ENCODE measurements at places on chromosomes 6 and 20.

- DNase-seq = no peak
Measured at GRCh38 chr6:143258945-143259344, 191.6 kb downstream of the ADAT2 start.

- DNase-seq = no peak
Measured at GRCh38 chr6:93418033-93418407, 1.3 kb downstream of the EPHA7 start.

DNA sequence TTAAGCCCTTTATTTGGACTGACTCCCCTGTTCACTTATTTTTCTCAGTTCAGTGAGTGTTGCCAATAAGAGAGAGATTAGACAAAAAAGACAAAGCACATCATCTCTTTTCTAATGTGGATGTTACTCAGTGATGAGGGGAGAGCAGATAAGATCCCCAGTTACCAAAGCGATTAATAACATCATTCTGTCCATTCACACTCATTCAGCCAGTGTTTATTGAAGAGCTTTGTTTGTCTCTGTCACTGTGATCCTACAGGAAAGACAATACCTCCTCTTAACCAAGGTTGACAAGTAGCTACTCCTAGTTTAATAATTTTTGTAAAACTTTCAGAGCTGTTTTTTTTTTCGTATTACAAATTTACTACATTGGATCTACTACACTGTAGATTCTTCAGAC lies 163.0 kb downstream of the EYA4 start:
- DNase-seq = no peak

DNA sequence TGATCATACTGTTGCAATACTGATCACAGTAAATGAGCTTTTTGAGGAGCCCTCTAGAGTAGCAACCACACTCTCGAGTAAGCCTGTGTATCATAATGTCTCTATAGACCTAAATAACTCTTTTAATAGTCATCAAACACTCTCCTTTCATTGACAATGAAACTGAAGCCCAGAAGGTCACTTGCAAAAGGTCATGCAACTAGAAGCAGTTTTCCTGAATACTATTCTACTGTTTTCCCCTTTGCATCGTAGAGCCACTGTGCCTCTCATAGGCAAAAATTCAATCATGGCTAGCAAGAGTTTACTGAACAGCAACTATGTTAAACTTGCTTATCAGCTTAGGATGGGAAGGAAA lies 105.3 kb downstream of the HIVEP2 start:
- DNase-seq = no peak

DNA sequence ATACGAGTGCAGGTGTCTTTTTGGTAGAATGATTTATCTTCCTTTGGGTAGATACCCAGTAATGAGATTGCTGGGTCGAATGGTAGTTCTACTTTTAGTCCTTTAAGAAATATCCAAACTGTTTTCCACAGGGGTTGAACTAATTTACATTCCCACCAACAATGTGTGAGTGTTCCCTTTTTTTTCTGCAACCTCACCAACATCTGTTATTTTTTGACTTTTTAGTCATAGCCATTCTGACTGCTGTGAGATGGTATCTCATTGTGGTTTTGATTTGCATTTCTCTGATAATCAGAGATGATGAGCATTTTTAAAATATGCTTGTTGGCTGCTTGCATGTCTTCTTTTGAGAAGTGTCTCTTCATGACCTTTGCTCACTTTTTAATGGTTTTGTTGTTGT lies 1.9 kb upstream of the ZNF831 start:
- no peak for DNase-seq

GRCh38 chr6:154432533-154433476 lies 76.2 kb upstream of the IPCEF1 start:
- DNase-seq = no peak

DNA sequence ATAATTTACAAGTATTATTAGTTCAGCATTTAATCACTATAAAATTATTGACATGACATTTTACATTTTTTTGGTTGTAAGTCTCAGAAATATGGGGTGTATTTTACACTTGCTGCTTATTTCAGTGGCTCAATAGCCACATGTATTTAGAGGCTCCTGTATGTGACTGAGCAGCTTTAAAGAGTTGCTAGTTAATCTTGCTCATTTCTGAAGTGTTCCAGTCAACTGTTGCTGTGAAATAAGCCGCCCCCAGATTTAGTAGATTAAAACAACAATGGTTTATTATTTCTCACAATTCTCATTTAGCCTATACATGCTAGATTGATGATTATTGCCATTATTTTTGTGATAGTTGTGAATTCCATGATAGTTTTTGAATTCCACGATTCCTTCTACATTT lies 23.0 kb downstream of the CD109 start:
- DNase-seq = no peak

DNA sequence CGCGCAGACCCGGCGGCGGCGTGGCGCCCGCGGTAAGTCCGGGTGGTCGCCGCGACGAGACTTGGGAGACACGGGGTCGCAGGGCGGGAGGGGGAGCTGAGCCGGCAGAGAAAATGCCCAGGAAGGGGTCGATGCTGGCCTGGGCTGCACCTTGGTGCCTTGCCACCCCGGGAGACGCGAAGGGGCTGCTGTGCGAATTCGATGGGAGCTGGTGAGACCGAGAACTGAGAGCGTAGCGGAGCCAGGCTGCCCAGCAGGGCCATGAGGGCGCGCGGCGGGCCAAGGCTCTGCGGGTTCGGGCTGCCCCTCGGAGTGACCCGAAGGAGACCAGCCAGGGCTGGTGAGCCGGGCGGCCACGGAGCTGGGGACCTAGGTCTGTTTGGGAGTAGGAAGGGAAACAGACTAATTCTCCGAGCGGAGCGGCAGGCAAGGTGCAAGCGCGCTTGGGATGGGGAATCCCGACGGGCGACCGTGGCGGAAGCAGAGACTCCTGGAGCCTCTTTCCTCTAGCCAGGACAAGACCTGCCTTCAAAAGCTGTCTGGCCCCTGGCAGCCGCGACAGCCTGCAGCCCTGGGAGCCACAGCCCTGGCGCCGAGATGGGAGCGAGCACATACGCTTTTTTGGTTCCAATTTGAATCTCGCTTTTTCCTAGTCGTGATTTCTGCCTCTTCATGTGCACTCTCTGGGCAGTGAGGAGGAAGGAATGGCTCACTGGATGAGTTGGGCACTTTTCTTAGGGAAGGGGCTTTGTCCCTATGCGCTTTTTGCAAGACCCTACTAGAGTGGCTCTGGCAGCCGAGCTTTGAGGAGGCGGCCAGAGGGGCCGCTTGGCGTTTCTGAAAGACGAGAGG lies 691 bp downstream of the SYNDIG1 start:
- no peak for DNase-seq

- DNase-seq = no peak
Measured at GRCh38 chr6:24255676-24256075, 102.2 kb downstream of the DCDC2 start.

DNA sequence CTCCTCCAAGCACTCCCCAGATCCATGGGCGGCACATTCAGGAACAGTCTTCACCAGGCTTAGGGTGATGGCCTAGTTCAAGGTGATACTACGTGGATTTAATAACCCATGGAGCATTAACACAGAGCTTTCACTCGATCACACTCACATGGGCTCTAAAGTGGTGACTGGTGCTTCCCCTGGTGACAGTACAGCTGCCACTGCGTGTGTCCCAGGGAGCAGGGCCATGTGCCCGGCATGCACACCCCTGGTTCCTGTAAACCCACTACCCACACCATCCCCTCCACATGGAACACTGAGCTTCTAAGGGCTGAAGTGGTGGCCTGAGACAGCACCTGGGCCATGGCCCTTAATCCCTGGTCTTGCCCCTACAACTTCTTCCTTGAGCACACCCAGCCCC lies 27.8 kb upstream of the APMAP start:
- no peak for DNase-seq

DNA sequence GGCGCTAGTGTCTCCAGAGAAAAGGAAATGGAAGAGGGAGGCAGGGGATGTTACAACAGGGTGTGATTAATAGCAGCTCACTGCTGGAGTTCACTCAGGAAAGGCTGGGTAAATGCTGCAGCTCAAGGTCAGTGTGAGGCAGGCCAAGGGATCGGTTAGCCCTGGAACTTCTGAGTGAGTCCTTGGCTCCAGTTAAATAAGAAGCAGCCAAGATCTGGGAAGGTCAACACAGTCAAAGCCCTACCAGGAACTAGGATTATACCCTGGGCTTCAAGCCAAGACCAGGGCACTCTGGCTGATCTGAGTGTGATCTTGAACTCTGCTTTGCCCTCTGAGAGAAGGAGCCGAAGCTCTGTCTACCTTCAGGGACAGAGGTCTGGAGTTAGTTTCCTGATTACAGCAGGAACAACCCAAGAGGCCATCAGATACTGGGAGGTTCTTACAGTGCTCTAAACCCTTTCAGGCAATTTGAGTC lies 44.3 kb downstream of the TPD52L1 start:
- DNase-seq = no peak

- no peak for DNase-seq
Measured at GRCh38 chr20:50909413-50909812, 21.8 kb downstream of the ADNP start.

DNA sequence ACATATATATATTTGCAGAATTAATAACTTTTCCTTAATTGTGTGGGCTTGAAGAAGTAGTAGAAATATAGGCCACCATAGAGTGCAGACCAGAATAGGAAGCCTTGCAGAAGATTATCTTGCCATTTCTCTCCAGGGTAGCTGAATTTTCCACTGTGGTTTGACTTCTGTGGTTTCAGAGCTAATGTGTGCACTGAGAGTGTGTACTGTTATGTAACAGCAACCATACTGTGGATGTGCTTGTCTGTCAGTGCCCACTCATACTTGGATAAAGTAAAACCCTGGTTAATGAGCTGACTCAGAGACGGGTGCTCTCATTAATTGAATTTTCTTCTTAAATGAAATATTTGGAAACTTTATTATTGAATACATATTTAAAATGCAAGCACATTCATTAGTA lies 57.2 kb downstream of the CEP43 start:
- no peak for DNase-seq

DNA sequence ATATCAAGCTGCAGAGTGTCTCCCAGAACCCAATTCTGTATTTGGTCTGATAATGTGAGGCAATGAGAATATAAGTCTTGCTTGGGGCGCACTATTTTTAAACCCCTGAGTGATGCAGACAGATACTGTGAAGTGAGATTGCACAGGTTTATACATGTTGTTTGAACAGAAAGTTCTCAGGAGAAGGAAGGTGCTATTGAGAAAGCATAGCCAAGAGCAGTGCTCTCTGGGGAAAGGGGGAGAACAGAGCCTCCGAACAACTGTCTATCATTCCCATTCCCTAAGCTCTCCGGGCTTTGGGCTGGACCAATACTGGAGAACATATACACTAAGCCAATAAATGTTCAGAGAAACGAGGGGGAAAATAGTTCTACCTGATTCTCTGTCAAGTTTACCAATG lies 75.8 kb downstream of the PERP start:
- no peak for DNase-seq

GRCh38 chr6:8212720-8213434 lies 110.5 kb upstream of the EEF1E1 start:
- DNase-seq = no peak

GRCh38 chr20:25014816-25015215 lies 22.3 kb upstream of the APMAP start:
- DNase-seq = no peak

GRCh38 chr6:112223070-112223861 lies 31.1 kb downstream of the LAMA4 start:
- DNase-seq = no peak

DNA sequence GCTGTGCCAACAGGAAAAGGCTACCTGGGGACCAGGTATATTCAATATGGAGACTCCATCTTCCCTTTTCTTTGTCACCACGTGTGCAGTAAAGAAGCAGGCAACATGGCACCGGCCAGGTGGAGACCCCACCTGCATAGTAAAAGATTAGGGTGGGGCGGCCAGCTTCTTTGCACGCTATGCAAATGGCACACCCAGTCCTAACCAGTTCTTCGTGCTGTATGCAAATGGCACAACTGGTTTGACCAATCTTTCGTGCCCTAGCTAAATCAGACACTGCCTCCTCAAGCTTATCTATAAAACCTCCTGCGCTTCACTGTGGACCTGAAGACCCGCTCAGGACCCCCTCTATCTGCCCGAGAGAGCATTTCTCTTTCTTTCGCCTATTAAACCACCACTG lies 88.8 kb upstream of the EZR start:
- DNase-seq = no peak

DNA sequence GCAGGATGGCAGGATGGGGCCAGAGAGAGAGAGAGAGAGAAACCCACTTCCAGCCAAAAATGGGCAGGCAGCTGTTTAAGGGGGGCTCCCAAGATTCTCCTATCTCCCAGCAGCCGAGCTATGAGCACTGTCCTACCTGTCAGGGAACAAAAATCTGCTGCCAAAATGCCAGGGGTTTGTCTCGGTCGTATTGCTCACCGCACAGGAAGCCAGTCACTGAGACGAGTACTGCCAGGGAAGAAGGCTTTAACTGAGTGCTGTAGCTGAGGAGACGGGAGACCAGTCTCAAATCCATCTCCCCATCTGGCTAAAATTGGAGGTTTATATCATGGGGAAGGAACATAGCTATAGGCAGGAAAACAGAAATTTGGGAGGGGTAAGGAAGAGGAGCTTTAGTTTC lies 22.3 kb downstream of the GGTLC1 start:
- DNase-seq = no peak

DNA sequence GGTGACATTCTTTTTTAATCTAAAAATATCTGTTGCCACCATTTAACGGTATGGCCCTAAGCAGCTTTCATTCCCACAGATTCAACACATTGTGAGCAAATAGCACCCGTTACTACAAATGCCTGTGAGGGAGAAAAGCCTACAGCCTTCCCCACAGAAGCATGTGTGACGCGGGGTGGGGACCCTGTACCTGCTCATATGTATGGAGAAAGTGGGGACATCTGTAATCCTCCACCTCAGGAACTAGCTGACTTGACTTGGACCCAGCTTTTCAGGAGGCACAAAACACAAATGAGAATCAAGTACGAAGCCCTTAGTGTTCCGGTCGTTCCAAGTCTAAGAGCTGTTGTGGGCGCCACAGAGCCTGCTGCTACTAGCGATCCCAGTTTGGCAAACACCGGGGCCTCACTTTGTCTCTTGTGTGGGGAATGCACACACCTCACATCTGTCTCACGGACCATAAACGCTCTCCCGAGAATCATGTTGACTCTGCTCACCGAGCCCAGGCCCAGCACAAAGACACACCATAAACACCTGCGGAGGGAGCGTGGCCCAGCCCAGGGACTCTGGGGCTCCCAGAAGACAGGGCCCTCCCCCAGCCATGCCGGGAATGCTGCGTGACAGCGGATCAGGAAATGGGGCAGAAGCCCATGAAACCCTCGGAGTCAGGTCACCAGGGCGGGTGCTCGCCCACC lies 21.6 kb downstream of the DLL1 start:
- no peak for DNase-seq

- DNase-seq = no peak
Measured at GRCh38 chr6:111121789-111122350, 34.6 kb downstream of the SLC16A10 start.

- DNase-seq = no peak
Measured at GRCh38 chr6:130152908-130153510, 69.7 kb downstream of the SAMD3 start.
